WERI-Rb-1 (cell line): ENCODE measurements at places on chromosomes 7 and 10.

DNA sequence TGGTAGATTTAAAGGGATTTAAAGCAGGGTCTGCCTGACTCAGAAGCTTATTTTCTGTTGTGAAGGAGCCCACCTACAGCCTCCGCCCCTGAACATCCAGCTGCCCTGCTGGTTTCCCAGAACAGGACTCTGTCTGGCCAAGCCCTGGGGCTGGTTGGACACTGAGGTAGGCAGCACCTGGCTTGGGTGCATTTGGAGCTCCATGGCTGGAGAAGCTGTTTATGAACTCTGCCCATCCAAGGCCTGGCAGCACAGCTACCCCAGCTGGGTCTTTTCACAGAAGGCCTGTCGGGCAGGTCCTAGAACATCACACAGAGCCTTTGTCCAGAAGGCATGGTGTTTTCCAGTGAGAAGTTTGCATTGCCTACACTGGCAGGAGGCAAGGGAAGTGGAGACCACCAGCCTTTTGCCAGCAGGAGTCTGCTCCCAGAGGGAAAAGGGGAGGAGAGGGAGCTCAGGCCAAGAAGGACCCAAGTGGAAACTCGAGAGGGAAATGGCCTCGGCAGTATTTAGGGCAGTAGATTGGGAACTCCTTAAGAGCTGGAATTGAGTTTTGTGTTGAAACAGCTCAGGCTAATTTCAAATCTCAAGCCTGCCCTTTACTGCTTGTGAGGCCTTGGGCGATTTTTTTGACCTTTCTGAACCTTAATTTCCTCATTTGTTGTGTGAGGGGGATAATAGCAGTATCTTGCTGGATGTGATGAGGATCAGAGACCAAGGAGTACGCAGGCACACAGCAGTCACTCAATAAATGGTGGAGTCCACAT lies 12.3 kb upstream of the PDCD4 start:
- DNase-seq, result no peak

- DNase-seq, result no peak
Observed at GRCh38 chr7:132179681-132180080, 396.6 kb downstream of the PLXNA4 start.

DNA sequence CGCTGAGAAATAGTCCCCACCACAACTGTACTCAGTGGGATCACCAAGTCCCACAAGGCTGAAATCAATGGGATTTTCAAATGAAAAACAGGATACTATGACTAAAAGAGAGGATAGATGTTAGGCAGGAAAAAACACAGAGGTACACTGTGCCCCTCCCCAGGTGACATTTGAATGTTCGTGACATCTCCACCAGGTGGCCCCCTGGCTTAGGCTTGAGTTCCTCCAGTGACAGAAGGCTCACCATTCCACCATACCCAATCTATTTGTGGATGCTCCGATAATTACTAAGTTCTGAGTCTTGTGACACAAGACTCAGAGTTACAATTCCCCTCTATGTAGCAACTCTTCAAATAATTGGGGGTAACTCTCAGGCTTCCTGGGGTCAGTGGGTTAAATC lies 77.5 kb upstream of the KCNMA1 start:
- peak; percentile 64 for DNase-seq

GRCh38 chr10:14673189-14673861 lies 101.4 kb downstream of the FAM107B start:
- no peak for DNase-seq

DNA sequence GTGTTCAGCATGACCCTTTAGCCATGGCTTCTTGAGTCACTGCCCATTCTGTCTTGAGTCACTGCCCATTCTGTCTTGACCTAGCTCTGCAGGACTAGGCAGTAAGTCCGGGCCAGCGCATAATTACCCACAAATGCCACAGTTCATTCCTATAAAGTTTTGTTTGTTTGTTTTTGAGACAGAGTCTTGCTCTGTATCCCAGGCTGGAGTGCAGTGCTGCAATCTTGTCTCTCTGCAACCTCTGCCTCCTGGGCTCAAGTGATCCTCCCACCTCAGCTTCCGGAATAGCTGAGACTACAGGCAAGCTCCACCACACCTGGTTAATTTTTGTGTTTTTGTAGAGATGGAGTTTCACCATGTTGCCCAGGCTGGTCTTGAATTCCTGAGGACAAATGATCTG lies 32.7 kb upstream of the TARP start:
- DNase-seq, result no peak

DNA sequence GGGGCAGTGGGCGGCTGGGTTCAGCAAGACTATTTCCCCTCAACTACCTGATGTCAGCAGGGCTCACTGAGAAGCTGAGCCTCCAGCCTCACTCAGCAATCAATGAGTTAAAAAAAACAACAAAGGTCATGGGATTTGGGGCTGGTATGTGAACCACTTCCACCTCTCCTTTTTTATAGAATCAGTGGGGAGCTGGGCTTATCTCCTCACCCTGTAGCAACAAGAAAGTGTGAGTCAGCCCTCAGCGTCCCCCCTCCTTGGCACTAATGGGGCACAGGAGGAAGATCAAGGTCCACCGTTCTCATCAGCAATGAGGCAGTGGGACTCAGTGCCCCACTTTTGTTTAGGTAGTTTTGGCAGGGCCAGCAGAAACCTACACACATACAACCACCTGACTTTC lies 823.5 kb upstream of the POM121L12 start:
- DNase-seq, result no peak

DNA sequence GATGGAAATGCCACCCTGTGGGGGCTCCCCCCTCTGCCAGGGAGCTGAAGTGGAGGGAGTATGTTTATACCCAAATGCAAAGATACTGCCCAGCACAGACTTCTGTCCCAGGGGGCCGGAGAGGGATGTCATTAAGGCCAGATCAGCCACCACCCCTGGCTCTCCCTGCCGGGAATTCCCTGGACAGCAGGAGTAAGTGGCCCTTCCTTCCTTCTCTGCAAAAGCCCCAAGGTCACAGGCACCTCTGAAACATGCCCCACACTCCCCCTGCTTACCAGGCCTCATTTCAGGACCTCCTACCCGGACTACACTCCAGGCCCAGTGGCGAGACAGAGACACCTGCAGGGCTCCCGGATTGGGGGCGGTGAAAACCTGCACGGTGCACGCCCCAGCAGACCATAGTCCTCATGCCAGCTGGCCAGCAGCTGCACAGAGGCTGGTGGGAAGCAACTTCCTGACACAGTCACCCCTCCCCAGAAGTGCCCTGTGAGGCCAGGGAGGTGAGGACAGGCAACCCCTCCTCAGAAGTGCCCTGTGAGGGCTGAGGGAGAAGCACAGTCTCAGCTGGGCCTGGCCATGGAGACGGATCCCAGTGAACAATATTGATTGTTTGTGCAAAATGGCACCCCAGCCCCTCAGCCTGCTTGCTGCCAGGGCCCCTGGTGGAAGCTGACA lies 33.0 kb upstream of the RET start:
- no peak for DNase-seq

DNA sequence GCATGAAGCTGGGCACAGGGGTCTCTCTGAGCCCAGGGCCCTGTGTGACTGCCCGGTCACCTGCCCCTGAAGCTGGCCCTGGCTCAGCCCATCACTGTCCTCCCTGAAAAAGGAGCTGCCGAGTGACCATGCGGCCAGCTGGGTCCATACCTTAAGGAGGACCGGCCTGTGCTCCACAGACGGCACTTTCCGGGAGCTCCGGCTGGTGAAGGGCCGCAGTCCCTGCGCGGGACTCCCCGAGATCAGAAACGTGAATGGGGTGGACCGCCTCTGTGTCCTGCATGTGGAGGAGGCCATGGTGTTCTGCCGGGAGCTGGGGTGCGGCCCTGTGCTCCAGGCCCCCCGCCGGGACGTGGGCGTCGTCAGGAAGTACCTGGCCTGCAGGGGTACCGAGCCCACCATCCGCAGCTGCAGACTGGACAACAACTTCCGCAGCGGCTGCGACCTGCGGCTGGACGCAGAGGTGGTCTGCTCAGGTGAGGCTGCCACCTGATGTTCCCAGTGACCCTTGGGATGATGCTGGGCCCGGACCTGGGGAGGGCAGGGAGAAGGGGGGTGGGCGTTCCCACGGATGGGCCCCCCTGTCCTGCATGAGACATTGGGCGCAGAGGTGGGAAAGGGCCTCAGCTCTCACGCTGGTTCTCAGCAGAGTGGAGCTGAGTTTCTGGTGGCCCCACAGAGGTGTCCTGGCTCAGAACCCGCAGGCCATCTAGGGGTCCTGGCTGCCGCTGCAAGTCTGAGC lies 3.5 kb downstream of the SCART1 start:
- no peak for DNase-seq

GRCh38 chr10:101195921-101196320 lies 33.3 kb downstream of the LBX1 start:
- DNase-seq, result no peak

- DNase-seq, result no peak
Observed at GRCh38 chr10:6514180-6514579, 65.9 kb downstream of the PRKCQ start.

DNA sequence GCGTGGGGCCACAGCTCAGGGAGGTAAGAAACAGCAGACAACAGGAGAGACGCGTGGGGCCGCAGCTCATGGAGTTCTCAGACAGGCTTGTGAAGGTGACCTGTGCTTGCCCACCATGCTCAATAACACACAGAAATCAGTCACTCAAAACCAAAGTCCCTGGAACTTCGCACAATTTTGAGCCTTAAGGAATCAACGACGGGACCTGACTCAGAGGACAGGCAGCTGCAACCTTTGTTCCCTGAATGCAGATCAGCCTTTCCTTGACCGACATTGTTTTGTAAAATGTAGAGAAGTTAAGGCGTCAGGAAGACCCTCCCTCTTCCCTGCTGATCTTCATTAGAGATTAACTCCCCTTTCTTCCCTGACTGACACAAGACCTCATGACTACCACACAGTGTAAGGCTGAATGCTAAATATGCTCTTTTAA lies 8.5 kb upstream of the KNDC1 start:
- DNase-seq, result no peak

DNA sequence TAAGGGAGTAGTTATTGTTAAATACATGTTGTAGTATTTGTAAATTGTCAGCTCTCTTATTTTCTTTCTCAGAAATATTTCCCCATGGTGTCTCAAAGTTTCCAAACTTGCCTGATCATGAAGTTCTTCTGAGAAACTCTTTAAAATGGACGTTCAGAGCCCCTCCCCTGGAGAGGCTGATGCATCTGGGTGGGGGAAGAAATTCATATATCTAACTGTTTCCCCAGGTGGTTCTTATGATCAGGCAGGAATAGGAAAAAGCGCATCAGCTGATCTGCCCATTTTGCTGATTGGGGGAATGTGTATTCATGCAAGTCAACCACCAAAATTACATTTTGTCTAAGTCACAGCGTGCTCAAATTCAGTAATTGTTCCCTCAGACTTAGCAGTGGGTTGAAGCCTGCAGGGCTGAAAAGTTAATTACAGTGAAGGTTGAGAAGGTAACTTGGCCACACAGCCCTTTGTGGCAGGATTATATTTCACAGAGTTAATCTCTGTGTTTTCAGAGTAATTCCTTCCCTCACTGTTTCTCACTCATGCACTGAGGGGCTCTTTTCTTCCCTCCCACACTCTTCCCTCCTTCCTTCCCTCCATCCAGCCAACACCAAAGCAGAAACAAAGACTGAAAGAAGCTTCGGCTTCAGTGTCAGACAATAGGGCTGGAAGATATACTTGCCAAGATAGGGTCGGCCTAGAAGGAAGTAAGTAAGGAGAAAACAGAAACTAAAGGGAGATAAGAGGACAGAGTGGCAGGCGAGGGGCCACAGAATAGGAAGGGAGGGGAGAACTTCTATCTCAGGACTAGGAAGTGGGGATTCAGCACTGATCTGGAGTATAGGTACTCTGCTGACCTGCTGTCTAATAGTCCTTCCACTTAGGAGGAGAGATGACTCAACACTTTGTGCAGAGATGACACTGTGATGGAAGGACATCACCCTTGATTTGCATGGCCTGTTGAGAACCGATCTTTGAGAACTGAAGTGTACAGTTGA lies 50.5 kb upstream of the STARD3NL start:
- DNase-seq, result no peak

GRCh38 chr10:11448545-11449244 lies 162.8 kb downstream of the USP6NL start:
- no peak for DNase-seq

GRCh38 chr10:129919358-129919757 lies 44.7 kb downstream of the EBF3 start:
- no peak for DNase-seq

DNA sequence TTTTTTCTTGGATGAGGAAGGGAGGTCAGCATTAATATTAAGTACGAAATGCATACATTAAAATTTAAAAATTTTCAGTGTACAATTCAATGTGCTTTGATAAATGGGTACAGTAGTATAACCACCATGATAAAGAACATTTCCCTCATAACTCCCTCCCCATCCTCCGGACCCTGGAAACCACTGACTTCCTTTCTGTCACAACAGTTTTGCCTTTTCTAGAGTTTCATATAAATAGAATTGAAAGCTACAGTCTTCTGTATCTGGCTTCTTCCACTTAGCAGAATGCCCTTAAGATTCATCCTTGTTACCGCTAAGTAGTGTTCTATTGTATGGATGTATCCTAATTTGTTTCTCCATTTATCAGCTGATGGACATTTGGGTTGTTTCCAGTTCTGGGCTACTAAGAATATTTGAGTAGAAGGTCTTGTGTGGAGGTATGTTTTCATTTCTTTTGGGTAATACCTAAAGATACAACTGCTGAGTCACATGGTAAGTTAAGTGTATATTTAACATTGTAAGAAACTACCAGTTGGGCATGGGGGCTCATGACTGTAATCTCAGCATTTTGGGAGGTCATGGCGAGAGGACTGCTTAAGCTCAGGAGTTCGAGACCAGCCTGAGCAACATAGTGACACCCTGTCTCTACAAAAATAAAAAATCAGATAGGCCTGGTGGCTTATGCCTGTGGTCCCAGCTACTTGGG lies 30.8 kb downstream of the ABI1 start:
- no peak for DNase-seq

- no peak for DNase-seq
Observed at GRCh38 chr7:85771516-85771915, 584.7 kb upstream of the SEMA3D start.

- no peak for DNase-seq
Observed at GRCh38 chr10:12960941-12961340, 40.6 kb downstream of the CCDC3 start.

- no peak for DNase-seq
Observed at GRCh38 chr7:151261529-151261928, 13.0 kb upstream of the SMARCD3 start.

GRCh38 chr10:17847585-17848296 lies 38.6 kb downstream of the MRC1 start:
- DNase-seq, result peak; percentile 16

- no peak for DNase-seq
Observed at GRCh38 chr7:47721670-47722069, 139.8 kb upstream of the TNS3 start.

- no peak for DNase-seq
Observed at GRCh38 chr10:43903451-43903850, 254.8 kb upstream of the ZNF32 start.

DNA sequence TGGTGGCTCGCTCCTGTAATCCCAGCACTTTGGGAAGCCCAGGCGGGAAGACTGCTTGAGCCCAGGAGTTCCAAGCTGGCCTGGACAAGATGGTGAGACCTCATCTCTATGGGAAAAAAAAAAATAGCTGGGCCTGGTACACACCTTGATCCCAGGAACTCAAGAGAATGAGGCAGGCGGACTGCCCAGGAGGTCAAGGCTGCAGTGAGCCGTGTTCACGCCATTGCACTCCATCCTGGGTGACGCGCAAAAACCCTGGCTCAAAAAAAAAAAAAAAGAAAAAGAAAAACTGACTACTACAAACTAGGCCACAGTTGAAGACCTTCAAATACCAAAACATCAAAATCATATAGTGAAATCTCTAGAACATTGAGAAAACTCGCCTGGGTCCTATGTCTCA lies 3.9 kb downstream of the BRAT1 start:
- no peak for DNase-seq
